ENCODE measurements at places on chromosomes 2 and 18. TPM values are rescaled to one million over a fixed set of nuclear protein-coding genes. Genes with fewer than 3 reads are reported as not detected.

DNA sequence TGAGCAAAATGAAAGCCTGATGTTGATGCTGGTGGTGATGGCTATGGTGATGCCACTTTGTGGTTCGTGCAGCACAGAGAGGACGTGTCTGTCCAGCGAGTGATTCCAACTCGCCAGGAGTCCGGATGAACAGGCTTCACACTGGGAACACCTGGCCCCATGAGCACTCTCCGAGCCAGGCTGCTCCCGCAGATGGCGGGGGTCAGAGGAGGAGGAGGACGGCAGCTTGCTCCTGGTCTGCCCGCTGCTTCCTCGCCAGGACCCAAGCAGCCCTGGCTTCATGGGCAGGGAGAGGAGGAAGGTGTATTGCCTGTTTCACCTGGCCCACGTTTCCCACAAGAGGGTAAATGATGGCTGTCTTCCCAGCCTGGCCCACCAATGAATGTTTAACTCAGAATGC, 121.6 kb downstream of the MTCL1 start:
- ATAC-seq, result no peak

DNA sequence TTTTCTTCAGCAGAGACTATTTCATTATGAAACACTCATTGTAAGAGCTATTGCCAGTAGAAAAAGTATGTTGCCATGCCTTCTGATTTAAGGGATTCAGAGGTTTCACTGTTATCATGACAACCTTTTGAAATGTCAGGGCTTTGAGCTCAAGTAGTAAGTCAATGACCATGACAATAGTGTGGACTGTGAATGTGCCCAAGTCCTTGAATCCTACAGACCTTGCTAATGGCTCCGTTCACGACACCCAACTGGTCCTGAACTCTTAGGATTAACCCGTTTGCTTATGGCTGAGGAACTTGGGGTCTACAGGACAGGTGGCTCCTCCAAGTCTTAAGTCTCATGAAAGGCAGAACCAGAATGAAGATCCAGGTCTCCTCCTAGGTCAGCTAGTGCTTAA, 17.6 kb upstream of the KIDINS220 start:
- ATAC-seq, result peak; percentile 95

- ATAC-seq, result no peak
Measured at GRCh38 chr2:119022678-119023077, 80.7 kb downstream of the MARCO start.

DNA sequence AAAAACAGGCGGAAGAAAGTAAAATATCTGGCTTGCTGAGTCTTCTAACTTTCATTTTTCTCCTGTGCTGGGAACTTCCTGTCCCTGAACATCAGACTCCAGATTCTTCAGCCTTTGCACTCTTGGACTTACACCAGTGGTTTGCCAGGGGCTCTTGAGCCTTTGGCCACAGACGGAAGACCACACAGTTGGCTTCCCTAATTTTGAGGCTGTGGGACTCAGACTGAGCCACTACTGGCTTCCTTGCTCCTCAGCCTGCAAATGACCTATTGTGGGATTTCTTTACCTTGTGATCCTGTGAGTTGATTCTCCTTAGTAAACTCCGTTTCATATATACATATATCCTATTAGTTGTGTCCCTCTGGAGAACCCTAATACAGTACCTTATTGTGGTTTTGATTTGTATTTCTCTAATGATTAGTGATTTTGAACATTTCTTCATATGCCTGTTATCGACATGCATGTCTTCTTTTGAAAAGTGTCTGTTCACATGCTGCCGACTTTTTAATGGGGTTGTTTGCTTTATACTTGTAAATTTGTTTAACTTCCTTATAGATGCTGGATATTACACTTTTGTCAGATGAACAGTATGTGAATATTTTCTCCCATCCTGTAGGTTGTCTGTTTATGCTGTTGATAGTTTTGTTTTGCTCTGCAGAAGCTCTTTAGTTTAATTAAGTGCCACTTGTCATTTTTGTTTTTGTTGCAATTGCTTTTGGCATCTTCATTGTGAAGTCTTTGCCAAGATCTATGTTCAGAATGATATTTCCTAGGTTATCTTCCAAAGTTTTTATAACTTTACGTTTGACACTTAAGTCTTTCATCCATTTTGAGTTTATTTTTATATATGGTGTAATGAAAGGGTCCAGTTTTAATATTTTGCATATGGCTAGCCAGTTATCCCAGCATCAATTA, 348.8 kb upstream of the SETBP1 start:
- no peak for ATAC-seq

DNA sequence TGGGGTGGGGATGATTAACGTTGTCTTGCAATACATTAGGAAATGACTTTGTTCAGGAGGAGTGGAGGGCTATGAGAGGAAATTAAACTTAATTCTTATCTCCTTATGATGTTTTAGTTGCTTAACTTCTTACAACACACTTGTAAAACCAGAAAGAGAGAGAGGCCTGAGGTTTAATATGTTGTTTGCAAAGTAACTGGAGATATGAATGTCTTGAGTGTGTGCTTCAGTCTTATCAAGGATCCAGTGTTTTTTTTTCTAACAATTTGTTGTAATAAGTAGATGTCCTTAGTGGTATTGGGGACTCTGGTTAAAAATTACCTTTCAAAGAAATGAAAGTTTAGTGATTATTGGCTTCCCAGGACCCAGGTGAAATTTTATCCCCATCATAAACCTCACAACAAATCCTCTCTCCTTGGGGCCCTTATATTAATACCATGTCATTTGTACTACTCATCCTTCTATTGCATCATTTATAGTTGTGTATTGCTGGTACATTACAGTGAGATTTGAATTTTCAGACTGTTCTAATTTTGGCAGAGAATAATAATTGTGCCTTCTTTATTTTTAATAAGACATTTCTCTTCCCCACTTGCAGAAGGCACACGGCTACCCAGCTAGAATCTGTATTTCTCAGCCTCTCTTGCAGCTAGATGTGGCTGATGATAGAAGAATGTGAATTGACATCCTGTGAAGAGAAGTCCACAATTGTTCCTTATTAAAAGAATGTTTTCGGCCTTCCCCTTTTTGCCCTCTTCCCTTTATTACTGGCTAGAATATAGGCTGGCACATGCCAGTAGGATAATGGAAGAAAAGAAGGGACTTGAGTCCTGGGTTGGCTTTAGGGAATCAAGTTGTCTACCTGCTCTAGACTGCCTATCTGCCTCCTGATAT, 91.9 kb upstream of the CXCR4 start:
- no peak for ATAC-seq

DNA sequence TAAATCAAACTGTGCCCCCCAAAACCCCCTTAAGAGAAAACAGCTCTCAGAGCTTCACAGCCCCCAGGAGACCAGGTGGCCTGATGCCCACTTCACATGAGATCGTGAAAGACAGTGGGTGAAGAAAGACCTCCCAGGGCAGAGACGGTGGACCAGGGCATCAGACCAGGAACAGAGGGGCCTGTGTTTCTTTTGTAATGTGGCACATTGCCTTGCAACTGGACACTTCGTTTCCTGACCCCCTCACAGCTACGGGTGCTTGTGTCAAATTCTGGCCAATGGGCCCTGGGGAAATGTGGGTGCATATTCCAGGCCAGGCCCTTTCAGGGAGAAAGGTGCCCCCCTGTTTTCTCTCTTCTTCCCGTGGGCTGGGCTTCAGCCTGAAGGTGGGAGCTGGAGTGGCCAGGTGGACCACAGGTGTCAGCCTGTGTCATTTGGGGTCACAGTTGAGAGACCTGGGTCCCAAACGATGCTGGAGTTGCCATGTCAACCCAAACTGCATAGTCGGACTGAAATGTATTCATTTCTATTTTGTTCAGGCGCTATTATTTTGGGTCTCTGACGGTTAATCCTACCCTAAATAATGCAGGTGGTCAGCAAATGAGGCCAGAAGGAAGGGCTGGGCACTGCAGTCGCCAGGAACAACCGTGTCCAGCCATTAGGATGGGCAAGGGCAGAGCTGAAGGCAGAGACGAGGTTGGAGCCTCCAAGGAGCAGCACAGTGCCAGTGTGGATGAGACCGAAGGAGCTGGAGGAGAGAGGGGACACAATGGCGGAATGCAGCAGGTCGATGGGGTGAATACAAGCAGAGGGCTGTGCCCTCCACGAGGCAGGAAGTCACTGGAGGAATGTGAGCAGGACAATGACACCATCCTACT, 338.2 kb downstream of the EIPR1 start:
- no peak for ATAC-seq

DNA sequence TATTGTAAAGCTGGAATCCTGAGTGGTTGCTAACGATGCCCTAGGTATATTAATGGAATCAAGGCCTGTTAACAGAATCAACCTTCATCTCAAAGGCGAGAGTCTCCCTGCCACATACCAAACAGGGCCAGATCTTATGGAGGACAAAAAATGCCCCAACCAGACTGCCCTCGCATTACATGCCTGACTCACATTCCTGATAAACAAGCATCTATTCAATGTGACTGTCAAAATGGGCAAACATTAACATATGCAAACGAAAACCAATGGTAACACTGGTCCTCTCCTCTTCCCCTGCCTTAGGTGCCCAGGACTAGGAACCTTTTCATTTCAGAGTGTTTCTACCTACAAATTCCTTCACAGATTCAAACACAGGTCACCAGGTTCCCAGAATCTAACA, 83.4 kb downstream of the COL6A3 start:
- ATAC-seq, result peak; percentile 79

Gene DYNAP
- 0.32 TPM for total RNA-seq

Gene RHBDD1
- total RNA-seq, result 27.8 TPM

Gene KCMF1
- total RNA-seq, result 49.1 TPM

GRCh38 chr2:227822416-227823003, 8.9 kb downstream of the CCL20 start:
- ATAC-seq, result no peak

GRCh38 chr2:41948397-41948763, 99.4 kb upstream of the PKDCC start:
- ATAC-seq, result no peak

DNA sequence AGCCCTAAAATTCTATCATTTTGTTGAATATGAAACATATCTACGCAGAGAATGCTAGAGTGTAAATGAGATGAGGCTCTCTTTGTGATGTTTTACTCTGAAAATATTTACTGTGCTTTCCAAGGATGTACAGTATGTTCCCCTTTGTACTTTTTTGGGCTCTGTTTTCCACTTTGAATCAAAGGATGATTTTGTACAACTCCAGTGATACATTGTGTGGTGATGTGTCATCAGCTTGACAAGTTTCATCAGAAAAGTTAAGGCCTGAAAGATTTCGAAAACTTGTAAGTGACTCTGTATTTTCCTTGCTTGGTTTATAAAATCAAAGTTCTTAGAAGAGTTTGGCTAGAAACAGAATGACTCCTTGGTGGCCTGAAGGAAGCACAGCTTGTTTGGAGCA, 206.3 kb downstream of the LTBP1 start:
- ATAC-seq, result no peak

DNA sequence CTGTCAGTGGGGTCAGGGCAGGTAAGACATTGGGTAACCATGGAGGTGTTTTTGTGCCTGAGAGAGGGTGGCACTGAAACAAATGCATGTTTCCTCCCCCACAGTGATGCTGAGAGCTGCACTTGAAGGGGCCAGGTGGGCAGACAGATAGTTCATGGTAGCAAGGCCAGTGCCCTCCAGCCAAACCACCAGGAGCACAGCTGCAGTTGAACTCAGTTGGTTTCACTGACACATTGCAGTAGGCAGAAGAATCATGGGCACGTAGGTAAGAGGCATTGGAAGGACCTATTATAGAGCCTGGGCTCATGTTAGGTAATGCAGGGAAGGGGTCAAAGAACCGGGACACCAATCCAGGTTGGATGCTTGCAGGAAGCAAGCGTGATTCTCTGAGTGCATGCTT, 93.2 kb upstream of the ARL4C start:
- ATAC-seq, result no peak

GRCh38 chr2:102106133-102106556, 36.4 kb upstream of the IL1R1 start:
- no peak for ATAC-seq

DNA sequence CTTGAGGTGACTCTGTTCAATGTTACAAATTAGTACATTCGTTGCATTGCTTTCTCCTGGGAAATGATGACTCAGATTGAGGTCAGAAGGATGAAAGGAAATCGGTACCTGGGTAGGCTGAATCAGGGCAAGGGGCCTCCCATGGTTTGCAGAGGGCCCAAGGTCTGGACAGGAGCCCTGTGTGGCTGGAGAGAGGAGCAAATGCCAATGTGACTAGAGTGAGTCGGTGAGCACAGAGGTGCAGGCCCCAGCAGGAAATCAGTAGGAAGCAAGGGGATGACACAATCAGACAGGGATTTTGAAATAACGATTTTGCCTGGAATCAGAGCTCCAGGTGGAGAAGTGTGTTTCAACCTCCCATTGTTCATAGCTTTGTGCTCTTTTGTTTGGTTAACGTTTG, 118.9 kb downstream of the CCDC102B start:
- ATAC-seq, result no peak

Gene TUBA4B
- not detected for total RNA-seq

Gene CHST9
- total RNA-seq, result 0.23 TPM

DNA sequence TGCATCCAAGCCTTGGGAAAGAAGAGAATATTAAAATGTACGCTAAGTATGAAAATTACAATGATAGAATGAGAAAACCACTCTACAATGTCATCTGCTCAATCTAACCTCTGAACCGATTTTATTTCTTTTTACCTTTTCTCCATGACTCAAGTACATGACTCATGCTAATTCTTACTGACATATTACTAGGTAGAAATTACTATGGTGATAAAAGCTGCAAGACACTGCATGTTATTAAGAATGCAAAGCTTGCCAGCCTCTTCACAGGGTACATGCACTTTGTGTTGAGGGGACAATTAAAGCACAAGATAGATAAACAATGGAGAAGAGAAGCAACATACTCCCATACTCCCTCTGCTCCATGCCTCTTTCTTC, 20.7 kb downstream of the SFT2D3 start:
- ATAC-seq, result no peak

Gene RAX
- total RNA-seq, result not detected

DNA sequence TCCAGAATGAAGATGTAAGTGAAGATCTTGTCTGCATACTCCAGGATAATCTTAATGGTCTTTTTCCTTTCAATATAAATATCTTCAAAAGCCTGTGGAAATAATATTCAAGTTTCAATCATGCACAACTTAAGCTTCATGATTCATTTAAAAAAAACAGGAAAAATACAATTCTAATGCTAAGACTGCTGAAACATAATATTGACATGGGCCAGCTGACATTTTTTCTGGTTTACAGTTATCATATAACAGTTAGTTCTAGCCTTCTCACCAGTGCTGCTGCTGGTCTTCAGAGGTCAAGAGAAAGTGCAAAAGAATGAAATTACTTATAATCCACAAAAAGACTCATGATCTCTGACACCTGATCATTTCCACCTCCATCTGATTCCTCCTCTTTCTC, 110.4 kb upstream of the SCN1A start:
- ATAC-seq, result no peak

- ATAC-seq, result no peak
Measured at GRCh38 chr2:9149726-9150567, 56.7 kb upstream of the ASAP2 start.

All from motor neuron (in vitro differentiated cells).